ENCODE measurements at places on chromosomes 4 and X.

GRCh38 chrX:48761674-48762471, at the start of gene GLOD5:
GLOD5 (plus strand) TSS chrX:48761747; CDS start chrX:48761791, 44 bp downstream.
- DNase-seq = no peak

GRCh38 chr4:73988061-73988460, at the start of gene PPBP:
PPBP (minus strand) TSS chr4:73988190; CDS start chr4:73988103, 87 bp downstream.
- DNase-seq = no peak

DNA sequence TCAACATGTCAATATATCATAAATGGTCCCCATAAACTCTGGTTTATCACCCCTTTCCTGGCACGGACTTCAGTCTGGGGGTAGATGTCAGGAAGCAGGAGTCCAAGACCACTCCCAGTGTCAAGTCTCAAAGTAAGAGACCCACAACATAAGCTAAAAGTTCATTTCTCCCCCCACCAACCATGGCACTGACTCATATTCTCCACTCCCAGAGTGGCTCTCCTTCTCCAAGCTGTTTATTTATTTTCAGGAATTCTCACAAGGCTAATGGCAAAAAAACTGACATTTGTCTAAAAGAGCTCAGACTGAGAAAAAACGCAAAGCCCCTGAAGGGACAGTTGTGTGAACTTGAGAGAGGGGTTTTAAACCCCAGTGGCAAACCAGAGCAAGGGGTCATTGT, 217.0 kb downstream of the RAB28 start:
- no peak for DNase-seq

DNA sequence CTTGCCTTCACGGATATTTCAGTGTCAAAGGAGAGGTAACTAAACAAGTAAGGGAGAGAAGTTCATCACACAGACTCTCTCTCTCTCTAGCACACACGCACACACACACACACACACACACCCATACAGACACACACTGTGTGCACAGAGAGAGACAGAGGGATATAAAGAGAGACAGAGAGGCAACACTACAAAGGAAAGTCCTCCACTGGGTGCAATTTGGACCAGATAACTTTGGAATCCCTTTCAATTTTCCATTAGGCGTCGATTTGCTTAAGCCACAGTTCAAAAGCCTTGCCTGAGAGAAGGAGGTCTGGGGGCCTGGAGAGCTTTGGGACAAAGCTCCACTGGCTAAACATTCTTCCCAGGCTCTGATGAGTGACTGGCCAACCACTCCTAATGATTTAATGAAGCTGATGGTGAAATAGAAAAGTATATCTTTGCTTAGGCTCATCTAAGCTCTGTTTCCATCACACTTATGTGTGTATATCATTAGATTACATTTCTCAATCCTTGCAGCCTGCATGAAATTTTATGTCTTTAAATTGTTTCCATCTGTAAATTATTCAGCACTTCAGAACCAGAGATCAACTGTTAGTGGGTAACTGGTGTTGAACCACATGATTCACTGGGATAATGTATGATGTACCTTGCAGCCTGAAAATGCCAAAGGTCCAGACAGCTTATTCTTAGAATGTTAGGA, 180.8 kb downstream of the MAGEB17 start:
- DNase-seq = no peak

GRCh38 chr4:90503677-90504076, 376.5 kb downstream of the CCSER1 start:
- DNase-seq = no peak

GRCh38 chrX:149681182-149681581, 30.7 kb upstream of the MAGEA11 start:
- no peak for DNase-seq
